ENCODE measurements at places on chromosomes 16 and 17. TPM values are rescaled to one million over a fixed set of nuclear protein-coding genes. Genes with fewer than 3 reads are reported as not detected.

- H3K36me3 ChIP-seq: no peaks in the 10 kb centered on the region
- H3K27me3 ChIP-seq: no peaks in the 10 kb centered on the region
- H3K4me1 ChIP-seq: no peaks in the 10 kb centered on the region
Observed at GRCh38 chr17:65698381-65699061, 137.1 kb upstream of the AXIN2 start.

DNA sequence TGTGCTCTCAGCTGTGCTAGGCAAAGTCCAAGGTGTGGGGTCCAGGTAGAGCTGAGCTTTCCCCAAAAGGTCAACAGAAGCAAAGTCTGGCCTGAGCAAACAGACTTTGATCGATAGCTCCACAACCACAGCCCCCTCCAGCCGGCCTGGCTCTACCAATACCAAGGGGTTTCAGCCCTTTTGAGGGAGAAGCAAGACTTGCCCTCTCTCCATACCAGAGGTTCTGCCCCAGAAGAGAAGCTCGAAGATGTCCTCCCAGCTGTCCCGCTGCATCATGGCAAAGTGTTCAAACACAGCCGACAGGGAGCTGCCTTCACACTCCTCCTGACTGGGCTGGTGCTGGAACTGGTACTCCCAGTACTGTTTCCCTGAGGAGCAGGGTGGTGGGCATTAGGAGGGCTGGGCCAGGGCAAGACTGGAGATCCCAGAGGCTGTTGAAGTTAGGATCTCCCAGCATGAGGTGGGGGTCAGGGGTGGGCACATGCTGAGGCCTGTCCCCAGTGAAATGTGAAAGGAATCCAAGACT lies 1.7 kb downstream of the VTN start:
- H3K27ac ChIP-seq: no peak overlapping the region
- H3K36me3 ChIP-seq: no peaks in the 10 kb centered on the region
- no peak for DNase-seq
- H3K4me1 ChIP-seq: peaks cover 11% of the 10 kb centered on the region
- no peaks in the 10 kb centered on the region for H3K27me3 ChIP-seq

DNA sequence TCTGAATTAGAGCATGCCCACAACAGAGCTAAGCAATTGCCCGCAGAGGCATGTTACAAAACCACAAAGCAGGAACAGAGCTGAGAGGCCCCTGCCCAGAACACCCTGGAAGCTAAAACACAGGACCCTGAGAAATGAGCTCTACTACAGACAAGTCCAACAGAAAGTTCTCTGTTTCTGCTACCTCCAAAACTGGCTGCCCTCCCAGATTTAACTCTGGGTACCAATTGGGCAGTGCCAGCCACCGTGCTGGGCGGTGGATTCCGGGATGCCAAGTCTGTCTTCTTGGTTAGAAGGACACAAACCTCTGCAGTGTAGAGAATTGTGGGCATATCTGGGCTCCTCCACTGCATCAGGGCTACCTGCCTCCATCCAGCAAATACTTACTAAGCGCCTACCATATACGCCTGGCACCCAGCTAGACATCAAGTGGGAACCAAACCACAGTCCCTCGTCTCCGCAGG lies 1.0 kb downstream of the CMTM4 start:
- H3K27ac ChIP-seq: peak overlapping the region; percentile 76
- H3K4me1 ChIP-seq: peaks cover 9% of the 10 kb centered on the region
- DNase-seq: no peak
- no peaks in the 10 kb centered on the region for H3K36me3 ChIP-seq
- peak overlapping the region; percentile 86 for H3K4me3 ChIP-seq
- H3K27me3 ChIP-seq: no peaks in the 10 kb centered on the region

The KAT7 gene
- 45.6 TPM for total RNA-seq

GRCh38 chr16:6153901-6154300 lies 1056.3 kb upstream of the EEF2KMT start:
- H3K27me3 ChIP-seq: no peaks in the 10 kb centered on the region
- H3K36me3 ChIP-seq: no peaks in the 10 kb centered on the region
- no peak for DNase-seq

- DNase-seq: no peak
- no peak overlapping the region for H3K27ac ChIP-seq
- H3K4me1 ChIP-seq: no peaks in the 10 kb centered on the region
- no peaks in the 10 kb centered on the region for H3K27me3 ChIP-seq
Observed at GRCh38 chr16:50667497-50668367, 13.4 kb downstream of the SNX20 start.

- H3K36me3 ChIP-seq: peaks cover 77% of the 10 kb centered on the region
- no peaks in the 10 kb centered on the region for H3K27me3 ChIP-seq
- H3K4me3 ChIP-seq: no peak overlapping the region
- no peak overlapping the region for H3K27ac ChIP-seq
- DNase-seq: no peak
Observed at GRCh38 chr16:87448866-87449265, 44.0 kb downstream of the ZCCHC14 start.

DNA sequence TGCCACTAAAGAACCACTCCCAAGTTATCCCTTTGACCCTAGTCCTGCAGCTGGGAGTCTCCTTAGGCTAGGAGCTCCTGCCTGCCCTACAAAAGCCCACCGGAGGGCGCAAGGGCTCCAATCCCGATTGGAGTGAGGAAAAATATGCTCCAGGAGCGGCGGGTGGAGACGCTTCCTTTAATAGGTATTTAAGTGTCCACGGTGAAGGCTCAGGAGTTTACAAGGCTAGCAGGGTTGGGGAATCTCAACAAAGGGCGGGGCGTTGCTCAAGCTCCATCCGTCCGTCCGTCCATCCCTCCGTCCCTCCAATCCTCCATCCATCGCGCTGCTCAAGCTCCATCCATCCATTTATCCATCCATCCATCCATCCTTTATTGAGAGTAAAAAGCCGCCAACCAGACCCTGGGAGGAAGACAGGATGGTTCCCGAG lies 556 bp upstream of the SPNS1 start:
- no peaks in the 10 kb centered on the region for H3K36me3 ChIP-seq
- peak; percentile 51 for DNase-seq
- peaks cover 33% of the 10 kb centered on the region for H3K4me1 ChIP-seq
- no peaks in the 10 kb centered on the region for H3K27me3 ChIP-seq
- peak overlapping the region; percentile 85 for H3K27ac ChIP-seq

DNA sequence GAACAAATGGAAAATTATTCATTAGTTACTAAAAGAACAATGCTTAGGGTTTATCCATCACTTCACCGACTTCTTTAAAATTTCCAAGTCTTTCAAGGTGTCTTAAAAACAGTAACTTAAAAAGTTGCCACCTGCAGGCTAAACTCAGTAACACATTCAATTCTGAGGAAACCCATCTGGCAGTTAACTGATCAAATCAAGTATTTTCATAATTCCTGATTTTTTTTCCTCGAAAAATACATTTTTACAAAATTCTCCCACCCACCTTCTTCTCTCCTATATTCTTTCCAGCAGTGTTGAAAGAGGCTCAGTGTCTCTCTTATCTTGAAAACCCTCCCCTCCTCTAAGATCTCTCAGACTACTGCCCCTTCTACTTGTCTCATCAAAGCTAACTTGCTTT lies 29.9 kb downstream of the PARN start:
- no peak for DNase-seq
- no peak overlapping the region for H3K4me3 ChIP-seq
- no peak overlapping the region for H3K27ac ChIP-seq
- H3K4me1 ChIP-seq: no peaks in the 10 kb centered on the region
- no peaks in the 10 kb centered on the region for H3K27me3 ChIP-seq

- H3K27ac ChIP-seq: peak within 1 kb of the TSS; percentile 68
- H3K4me3 ChIP-seq: no peak within 1 kb of the TSS
- DNase-seq: peak; percentile 40
- no peaks in the 10 kb centered on the region for H3K27me3 ChIP-seq
- no peaks in the 10 kb centered on the region for H3K4me1 ChIP-seq
Observed at GRCh38 chr16:3654249-3654991, at the start of gene DNASE1. Gene DNASE1 (plus strand): TSS chr16:3654691. CDS start chr16:3655374, 683 bp downstream.

- H3K4me3 ChIP-seq: no peak overlapping the region
- H3K36me3 ChIP-seq: no peaks in the 10 kb centered on the region
Observed at GRCh38 chr16:84243732-84244131, 3.9 kb upstream of the KCNG4 start.

GRCh38 chr17:76614912-76615617 lies 28.5 kb downstream of the ST6GALNAC1 start:
- no peak overlapping the region for H3K4me3 ChIP-seq
- DNase-seq: no peak

The NSRP1 gene
- 34.7 TPM for total RNA-seq

The KAT8 gene
- 79.5 TPM for total RNA-seq

- peaks cover 7% of the 10 kb centered on the region for H3K4me1 ChIP-seq
- no peaks in the 10 kb centered on the region for H3K36me3 ChIP-seq
- no peak for DNase-seq
- no peak overlapping the region for H3K4me3 ChIP-seq
- no peaks in the 10 kb centered on the region for H3K27me3 ChIP-seq
Observed at GRCh38 chr16:11990702-11991390, 14.3 kb downstream of the SNX29 start.

The FKBP10 gene
- total RNA-seq: 62.4 TPM

GRCh38 chr17:8599351-8600011 lies 31.0 kb downstream of the MYH10 start:
- H3K4me3 ChIP-seq: no peak overlapping the region
- DNase-seq: no peak
- no peaks in the 10 kb centered on the region for H3K36me3 ChIP-seq

The SCNN1B gene
- total RNA-seq: 2.3 TPM

- no peak overlapping the region for H3K4me3 ChIP-seq
- no peak overlapping the region for H3K27ac ChIP-seq
- H3K27me3 ChIP-seq: no peaks in the 10 kb centered on the region
- DNase-seq: no peak
- no peaks in the 10 kb centered on the region for H3K36me3 ChIP-seq
Observed at GRCh38 chr17:71430281-71430680, 690.5 kb upstream of the SOX9 start.

The CHTF18 gene
- total RNA-seq: 57.5 TPM

The SLFN13 gene
- 4.7 TPM for total RNA-seq

GRCh38 chr17:77873500-77874302 lies 84.8 kb upstream of the TNRC6C start:
- H3K4me3 ChIP-seq: no peak overlapping the region
- no peaks in the 10 kb centered on the region for H3K36me3 ChIP-seq
- peaks cover 10% of the 10 kb centered on the region for H3K4me1 ChIP-seq
- DNase-seq: no peak
- H3K27me3 ChIP-seq: no peaks in the 10 kb centered on the region

The NPIPB9 gene
- total RNA-seq: 9.6 TPM

The C16orf92 gene
- not detected for total RNA-seq

- no peak for DNase-seq
- H3K36me3 ChIP-seq: no peaks in the 10 kb centered on the region
- H3K4me3 ChIP-seq: no peak overlapping the region
- H3K27me3 ChIP-seq: no peaks in the 10 kb centered on the region
Observed at GRCh38 chr16:68792465-68793324, 50.6 kb upstream of the TANGO6 start.

DNA sequence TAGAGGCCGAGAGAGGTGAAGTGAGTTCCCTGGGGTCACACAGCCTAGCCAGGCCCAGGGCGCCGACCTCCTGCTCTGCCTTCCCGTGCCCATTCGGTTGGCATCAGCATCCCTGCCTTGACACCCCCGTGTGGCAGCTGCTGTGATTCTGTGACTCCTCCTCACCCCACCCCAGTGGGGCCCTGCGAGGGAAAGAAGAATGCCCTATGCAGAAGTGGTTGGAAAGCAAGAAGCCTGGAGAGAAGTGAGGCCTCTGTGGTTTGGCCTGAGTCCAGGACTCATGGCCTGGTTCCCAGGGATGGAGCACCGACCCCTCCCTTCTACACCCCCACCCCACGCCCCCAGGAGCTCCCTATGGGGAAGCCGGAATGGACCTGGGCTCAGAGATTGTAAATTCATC lies 296.2 kb downstream of the SEC14L1 start:
- H3K27me3 ChIP-seq: no peaks in the 10 kb centered on the region
- peak overlapping the region; percentile 85 for H3K27ac ChIP-seq
- H3K36me3 ChIP-seq: no peaks in the 10 kb centered on the region
- H3K4me1 ChIP-seq: peaks cover 100% of the 10 kb centered on the region
- no peak for DNase-seq

The CFAP52 gene
- not detected for total RNA-seq

The SLC22A31 gene
- 3.3 TPM for total RNA-seq

The TPSG1 gene
- not detected for total RNA-seq

- no peak overlapping the region for H3K27ac ChIP-seq
- no peaks in the 10 kb centered on the region for H3K4me1 ChIP-seq
- H3K4me3 ChIP-seq: no peak overlapping the region
- DNase-seq: peak; percentile 45
- no peaks in the 10 kb centered on the region for H3K36me3 ChIP-seq
Observed at GRCh38 chr16:53071748-53072301, 17.0 kb downstream of the CHD9 start.

DNA sequence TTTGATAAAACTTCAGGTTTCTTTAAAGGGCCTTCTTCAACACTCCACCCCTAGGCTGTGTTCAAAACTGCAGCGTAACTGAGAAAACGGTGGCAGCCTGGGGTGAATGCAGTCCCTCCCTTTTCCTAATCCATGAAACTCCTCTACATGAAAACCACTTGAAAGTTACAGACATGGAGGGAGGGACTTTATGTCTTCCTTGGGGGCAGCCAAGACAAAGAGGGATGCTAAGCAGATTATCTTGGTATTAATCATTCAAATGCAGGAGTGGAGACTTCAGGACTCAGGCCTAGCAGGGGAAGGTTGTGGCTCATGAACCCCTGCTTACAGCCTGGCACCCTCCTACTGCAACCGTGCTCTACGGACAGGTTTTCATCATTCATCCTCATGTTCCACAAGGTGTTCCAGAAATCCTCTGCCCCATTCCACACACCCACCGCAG lies 46.8 kb downstream of the RNF112 start:
- H3K27me3 ChIP-seq: no peaks in the 10 kb centered on the region
- DNase-seq: no peak
- H3K4me1 ChIP-seq: no peaks in the 10 kb centered on the region
- H3K4me3 ChIP-seq: no peak overlapping the region
- no peaks in the 10 kb centered on the region for H3K36me3 ChIP-seq

The FA2H gene
- 20.8 TPM for total RNA-seq

GRCh38 chr16:68367030-68367429 lies 56.2 kb downstream of the PRMT7 start:
- H3K4me1 ChIP-seq: no peaks in the 10 kb centered on the region
- H3K36me3 ChIP-seq: no peaks in the 10 kb centered on the region

The CASKIN2 gene
- total RNA-seq: 48.6 TPM

DNA sequence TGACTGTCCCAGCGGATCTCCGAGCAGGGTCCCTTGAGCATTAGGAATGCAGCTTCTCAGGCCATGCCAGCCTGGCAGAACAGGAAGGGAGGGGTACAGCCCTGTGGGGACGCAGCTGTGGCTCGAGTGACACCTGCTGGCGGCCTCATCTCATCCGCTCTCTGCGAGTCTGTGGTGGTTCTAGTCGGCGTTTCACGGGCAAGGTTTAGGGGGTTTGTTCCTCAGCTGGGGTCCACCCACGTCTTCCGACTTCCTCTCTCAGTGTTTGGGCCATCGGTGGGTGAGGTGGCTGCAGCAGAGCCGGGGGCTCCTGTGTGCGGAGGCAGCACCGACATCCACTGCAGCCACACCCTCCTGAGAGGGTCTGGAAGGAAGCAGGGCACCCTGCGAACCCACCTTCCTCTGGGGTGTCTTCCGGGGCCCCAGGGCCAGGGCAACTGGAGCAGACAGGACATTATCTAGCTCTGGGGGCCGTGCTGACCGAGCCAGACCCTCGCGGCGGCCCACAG lies 33.3 kb downstream of the JPH3 start:
- no peaks in the 10 kb centered on the region for H3K4me1 ChIP-seq
- no peak overlapping the region for H3K27ac ChIP-seq
- H3K36me3 ChIP-seq: no peaks in the 10 kb centered on the region
- H3K27me3 ChIP-seq: no peaks in the 10 kb centered on the region
- no peak overlapping the region for H3K4me3 ChIP-seq
- no peak for DNase-seq

All from tibial nerve (tissue), 4 donors.